Cortex of kidney (tissue), 1 donor: ENCODE measurements at places on chromosomes 3 and 15.

DNA sequence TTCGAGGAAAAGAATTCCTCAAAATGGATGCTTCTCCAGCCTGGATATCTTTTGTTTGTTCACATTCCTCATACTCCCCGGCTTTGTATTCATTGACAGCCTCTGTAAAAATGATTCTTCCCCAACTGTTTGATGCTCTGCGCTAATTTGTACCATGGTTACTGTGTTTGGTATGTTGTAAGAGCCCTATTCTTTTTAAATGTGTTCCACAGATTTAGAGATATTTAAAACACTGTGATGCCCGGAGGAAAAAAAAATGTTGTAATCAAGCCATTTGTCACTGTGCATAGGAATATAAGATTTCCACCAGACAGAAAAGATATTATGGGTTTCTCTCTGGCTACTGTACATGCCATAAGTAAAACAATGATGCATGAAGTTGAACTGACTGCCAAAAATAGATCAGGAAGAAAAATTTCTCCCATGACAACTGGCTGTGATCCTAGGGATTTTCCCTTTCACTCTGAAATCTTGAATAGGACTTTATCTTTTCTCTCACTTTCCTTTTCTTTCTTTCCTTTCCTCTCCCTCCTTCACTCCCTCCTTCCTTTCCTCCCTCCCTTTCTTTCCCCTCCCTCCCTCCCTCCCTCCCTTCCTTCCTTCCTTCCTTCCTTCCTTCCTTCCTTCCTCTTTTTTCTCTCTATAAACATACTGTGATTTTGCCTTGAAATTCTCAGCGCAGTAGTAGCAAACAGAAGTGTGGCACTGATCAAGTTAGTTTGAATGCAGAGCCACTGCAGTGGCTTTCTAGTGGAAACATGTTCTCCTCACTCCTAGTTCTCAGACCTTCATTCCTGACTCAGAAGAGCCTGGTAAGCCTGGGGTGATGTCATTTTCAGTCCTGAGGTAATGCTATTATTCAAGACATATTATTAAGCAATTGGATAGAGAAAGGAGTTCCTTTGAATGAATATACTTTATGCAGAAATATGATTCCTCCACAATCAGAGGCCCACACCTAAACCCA, 254.9 kb upstream of the TBL1XR1 start:
- DNase-seq, result no peak

DNA sequence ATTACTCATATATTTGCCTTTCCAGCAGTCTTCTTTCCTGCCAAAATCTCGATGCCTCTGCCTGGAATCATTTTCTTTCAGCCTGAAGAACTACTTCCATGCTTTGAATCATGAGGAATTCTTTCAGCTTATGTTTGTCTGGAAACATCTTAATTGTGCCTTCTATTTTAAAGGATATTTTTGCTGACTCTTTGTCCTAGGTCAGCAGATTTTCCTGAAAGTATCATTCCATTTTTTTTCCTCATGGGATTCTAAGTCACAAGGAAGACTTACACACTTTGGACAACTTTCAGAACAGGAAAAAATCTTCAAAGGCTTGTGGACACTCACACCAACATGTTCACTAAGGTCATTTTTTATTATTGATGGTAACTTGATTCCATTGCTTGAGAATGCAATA, 10.1 kb downstream of the PRR23E start:
- DNase-seq, result no peak

DNA sequence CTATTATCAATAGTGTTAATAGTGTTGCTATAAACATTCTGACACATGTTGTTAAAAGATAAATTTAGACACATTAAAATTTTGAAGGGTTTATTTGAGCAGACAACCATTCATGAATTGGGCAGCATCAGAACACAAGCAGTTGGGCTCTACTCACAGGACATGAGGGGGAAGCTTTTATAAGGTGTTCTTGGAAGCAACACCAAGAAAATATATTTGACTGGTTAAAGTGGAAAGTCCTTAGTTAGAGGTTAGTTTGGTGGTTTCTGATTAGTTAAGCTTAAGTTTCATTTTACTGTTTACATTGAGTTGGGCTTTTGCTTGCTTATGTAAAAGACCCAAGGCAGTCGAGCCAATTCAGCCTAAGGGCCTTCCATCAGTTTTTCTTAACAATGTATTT, 220.7 kb downstream of the CD47 start:
- no peak for DNase-seq

DNA sequence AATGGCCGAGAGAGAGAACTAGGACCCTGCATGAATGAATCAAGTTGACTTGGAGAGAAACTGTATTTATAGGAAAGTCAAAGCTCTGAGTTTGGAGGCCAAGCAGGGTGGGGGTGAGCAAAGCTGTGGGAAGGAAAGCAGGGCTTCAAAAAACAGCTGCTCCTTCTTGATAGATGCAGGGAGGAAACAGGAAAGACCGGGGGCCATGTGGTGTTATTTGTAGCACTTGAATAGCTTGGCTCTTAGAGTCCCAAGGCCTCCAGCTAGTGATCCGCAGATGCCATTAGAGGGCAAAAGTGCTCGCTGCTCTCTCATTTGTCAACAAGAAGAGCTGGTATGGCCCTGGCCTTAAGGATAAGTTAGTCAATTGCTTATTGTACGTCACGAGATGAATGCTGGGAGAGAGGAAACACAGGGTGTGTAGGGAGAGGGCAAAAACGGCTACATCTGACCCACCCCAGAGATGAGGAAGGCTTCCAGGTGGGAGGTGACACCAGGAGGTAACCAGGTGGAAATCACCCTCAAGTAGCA, at the start of gene ALG1L2:
Gene ALG1L2, plus strand, starts transcription at position 481 of the 531 bp plus-strand sequence. CDS start 186 bp downstream, outside the sequence.
- DNase-seq, result no peak

DNA sequence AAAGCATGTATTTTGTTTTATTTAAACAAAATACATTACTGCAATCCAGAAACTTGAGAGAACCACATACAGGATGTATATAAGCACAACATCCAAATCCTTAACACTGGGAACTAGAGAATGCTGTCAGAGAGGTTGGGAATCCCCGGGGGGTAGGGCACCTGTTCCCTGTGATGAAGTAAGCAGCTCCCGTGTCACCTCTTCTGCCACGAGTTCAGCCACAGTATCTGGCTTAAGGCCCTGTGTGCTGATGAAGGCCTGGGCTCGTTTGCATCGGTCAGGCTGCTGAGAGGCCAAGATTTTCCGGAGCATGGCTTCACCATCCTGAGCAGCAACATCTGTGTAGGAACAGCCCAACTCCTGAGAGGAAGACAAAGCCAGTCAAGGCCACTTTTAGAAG, 36.4 kb downstream of the EIF3J start:
- no peak for DNase-seq

DNA sequence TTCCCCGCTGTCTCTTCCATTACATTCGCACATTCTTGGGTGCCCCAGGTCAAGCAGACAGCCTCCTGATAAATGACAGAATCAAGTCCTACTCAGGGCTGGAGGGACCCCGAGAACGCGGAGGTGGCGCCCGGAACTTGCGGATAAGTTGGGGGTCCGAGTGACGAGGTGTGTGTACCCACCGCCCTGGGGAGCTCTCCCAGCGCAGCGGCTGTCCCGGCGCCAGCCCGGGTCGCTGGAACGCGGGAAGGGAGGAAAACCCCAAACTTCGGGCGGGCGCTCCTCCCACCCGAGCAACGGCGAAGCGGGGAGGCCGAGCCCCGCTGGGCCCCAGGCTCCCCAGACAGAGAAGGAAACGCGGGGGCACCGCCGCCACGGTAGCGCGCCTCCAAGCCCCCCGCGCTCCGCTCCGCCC, 550 bp downstream of the CLN6 start:
- no peak for DNase-seq

GRCh38 chr3:39361252-39361927, 21.8 kb upstream of the SLC25A38 start:
- DNase-seq, result no peak

DNA sequence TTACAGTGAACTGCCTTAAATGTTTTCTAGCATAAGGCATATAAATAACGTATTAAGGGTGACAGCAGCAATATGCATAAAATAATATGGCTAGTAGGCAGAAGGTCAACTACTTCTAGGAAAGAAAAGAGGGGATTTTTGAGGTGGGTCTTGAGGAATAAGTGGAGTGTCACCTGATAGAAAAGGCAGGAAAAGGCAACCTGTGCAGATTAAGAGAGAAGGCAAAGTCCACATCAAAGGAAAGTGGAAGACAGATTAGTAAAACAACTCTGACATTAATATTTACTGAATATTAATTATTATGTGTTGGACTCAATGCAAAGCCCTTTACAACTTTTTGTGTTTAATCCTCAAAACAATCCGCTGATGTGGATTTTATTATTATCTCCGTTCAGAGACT, 2.8 kb downstream of the THOC7 start:
- DNase-seq, result no peak

- no peak for DNase-seq
Observed at GRCh38 chr15:52546031-52546751, 17.5 kb upstream of the MYO5A start.

GRCh38 chr3:134339913-134340312, 34.3 kb downstream of the AMOTL2 start:
- no peak for DNase-seq

DNA sequence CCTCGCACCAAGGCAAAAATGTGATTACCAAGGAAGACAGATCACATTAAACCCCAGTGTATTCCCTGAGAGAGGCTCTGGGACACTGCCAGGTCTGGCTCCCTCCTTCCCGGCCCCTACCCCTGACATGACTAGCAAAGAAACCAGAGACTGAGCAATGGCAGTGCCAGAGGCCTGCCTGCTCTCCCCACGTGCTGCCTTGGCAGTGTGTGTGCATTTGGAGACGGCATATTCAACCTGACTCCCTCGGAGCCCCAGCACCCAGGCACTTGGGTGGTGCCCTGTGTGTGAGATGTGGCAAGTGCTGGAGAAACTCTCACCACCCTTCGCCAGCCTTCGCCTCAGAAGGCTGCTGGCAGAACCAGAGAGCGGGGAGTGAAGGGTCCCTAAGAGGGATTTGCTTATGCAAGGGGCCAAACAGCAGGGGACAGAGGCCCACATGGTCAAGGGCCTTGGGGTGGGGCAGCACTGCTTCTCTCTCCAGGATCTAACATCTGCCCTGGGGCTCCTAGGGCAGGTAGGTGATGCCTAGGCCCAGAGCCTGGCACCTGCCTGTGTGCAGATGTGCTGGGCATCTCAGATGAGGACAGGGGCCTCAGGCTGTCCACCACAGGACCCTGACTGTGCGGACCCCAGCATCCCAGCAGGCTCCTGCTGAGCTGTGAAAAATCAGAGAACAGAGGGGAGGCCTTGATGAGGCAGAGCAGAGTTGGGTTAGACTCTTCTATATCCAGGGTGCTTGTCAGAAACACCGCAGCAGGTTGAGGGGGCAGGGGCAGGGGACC, 23.6 kb upstream of the PLXNA1 start:
- no peak for DNase-seq

DNA sequence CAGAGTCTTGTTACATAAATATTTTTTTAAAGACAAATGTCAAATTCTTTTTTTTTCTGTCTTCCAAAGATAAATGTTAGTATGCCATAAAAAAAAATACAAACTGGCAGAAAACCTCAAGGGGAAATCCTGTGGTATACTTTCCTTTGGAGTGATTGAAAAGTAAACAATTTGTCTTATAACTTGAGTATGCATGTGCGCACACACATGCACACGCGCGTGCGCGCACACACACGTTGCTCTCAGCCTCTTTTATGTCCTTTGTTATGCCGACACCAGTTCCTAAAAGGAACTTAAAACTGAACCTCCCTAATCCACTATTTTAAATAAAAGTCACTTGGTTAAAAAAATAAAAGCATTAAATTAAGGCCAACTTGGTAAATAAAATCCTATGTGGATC, 58.1 kb downstream of the TGFBR2 start:
- DNase-seq, result no peak

- DNase-seq, result no peak
Observed at GRCh38 chr3:51389423-51390183, 1.5 kb upstream of the RBM15B start.

GRCh38 chr3:142211034-142211433, 14.4 kb downstream of the GK5 start:
- DNase-seq, result no peak

- no peak for DNase-seq
Observed at GRCh38 chr3:168073842-168074605, 21.7 kb downstream of the GOLIM4 start.
